Activated T-cell treated with anti-CD3 and anti-CD28 coated beads for 48 hours (primary cell): ENCODE measurements at places on chromosomes 2 and 18.
A peak's percentile ranks its signal among the peaks of the same experiment; 100 is the strongest.

DNA sequence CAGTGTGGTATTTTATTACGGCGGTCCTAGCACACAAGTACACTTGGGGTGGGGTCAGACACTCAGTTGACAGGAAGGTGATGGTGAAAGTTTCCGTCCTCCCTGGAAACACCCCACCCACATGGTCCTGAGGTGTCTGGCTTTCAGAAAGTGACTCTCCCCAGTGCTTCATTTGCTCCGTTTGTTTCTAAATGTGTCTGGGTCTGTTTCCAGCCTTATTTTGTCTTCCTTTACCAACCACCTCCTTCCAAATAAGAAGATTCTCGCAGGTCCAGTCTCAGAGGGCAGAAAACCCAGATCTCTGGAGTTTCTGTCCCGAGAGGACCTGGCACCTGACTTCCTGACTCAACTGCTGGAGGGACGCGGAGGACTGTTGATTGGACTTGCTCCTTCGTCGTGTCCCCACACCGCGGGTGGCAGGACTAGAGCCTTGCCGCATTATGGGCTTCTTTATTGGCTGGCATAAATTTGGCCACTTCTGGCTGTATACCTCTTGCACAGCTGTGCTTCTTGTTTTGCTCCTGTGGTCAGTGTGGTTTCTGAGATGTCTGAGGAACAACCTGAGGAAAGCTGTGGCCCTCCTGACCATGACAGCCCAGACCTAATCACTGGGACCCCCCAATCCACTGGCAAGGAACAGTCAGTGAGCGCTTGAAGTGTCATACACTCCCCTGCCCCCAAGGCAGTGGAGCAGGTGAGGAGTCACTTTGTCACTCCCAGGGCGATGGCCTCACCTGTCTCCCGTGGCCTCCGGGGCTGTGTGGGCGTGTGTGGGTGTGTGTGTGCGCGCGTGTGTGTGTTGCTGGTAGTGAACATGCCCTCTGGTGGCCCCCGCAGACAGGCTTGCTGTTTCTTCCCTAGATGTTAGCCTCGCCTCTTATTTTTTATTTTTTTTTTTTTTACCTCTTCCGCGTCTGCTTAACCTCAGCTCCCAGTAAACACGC, 45.6 kb downstream of the MEX3C start:
- peak; percentile 61 for DNase-seq

- DNase-seq = no peak
Observed at GRCh38 chr2:239374896-239375277, 25.9 kb downstream of the HDAC4 start.

DNA sequence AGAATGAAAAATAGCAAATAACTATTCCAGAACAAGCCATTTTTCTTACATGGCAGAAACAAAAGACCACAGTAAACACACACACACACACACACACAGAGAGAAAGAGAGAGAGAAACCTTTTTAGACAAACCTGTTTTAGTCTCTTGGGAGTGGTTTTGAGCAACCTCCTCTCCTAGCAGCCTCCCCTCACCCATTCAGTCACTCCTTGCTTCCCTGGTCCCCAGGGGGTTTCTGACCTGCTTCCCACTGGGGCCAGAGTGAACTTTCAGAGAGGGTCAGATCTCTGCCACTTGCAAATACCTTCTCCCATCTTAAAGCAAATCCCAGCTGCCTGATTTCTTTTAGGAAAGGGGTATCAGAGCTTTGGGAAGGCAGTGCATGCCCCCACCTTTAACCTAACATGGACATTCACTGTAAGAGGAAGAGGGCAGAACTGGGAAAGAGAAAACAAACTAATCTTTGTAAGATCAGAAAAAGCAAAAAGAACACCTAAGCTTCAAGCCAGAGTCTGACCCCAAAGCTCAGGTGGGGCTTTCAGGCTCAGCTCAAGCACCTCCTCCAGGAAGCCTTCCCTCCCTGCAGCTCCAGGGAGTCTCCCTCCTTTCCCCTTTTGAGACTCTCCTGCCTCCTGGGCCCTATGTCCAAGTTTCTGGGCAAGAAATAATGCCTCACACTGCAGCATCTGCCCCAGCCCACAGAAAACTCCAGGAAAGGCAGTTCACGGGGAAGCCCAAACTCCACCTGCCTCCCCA, 2.7 kb downstream of the SDC1 start:
- DNase-seq = no peak

GRCh38 chr2:211766689-211767088, 771.9 kb downstream of the ERBB4 start:
- no peak for DNase-seq

DNA sequence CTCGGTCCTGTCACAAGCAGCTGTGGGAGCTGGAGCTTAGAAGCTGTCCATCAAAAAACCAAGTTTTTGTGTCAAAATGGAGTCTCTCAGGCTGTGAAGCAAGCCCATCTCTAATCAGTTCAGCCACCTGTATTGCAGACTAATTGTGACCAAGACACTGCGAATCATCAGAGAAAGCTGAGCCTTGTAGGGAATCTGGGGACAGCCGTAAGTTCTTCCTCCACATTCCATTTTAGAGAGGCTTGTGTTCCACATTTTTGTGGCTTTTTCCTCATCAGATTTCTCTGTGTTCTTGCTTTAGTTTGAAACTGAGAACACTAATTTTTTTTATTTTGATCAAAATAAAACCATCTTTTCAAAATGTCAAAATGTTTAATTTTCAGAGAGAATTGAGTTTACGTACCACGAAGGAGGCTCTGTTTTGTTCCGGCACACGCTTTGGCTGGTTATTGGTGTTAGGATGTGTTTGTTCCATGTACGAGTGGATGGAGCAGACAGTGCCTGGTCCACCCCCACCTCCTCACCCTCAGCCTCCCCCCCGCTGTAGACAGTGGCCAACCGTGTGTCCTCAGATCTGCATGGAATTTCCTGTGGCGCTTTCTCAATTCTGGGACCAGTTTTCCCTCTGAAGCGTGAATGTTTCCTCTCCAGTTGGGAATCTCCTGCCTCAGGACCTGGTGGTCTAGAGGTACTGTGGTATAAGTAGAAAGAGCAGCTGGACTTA, 140.8 kb downstream of the AGAP1 start:
- DNase-seq = no peak
